Gastroesophageal sphincter (tissue), 4 donors: ENCODE measurements at places on chromosomes 3 and 15. TPM values are rescaled to one million over a fixed set of nuclear protein-coding genes. Genes with fewer than 3 reads are reported as not detected.

Gene GPR149
- total RNA-seq = not detected

Gene LMOD3
- 3.5 TPM for total RNA-seq

Gene ZNF80
- not detected for total RNA-seq

- no peak for ATAC-seq
Measured at GRCh38 chr3:144106970-144107369, 135.3 kb downstream of the DIPK2A start.

- ATAC-seq = no peak
Measured at GRCh38 chr3:172070269-172070668, 30.9 kb downstream of the FNDC3B start.

GRCh38 chr3:56823421-56823926 is 21.7 kb upstream of the ARHGEF3 start:
- no peak for ATAC-seq

DNA sequence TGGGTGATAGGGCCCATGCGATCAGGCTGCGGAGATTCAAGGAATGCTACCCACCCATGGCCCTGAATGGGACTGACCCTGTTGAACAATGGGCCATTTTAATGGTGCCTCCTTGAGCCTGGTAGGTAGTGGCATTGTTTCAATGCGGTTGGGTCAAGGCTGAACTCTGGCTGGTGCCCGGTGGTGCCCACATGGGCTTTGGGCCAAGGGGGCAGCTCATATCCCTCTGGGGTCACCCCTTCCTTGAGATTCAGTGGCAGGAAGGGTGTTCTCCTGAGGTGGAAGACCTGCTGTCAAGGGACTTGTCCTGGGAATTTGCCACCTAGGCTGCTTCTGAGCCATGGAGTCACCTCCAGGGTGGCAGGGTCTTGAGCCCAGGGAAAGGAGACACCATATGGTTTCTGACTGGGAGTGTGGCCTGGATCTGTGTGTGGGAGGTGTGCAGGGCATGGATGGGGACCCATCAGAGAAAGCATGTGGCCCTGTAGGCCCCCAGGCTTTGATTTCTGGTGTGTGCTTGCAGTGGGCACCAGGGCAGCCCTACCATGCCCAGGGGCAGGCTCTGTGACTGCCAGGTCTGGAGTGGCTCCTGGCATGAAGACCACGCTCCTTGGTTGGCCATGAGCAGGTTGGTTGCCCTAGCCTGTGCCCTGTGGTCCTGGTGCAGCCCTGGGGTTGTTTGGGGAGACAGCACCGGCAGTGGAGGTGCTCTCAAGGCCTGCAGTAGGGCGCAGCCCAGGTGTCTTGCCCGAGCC is 199.9 kb downstream of the UBE3A start:
- ATAC-seq = no peak

DNA sequence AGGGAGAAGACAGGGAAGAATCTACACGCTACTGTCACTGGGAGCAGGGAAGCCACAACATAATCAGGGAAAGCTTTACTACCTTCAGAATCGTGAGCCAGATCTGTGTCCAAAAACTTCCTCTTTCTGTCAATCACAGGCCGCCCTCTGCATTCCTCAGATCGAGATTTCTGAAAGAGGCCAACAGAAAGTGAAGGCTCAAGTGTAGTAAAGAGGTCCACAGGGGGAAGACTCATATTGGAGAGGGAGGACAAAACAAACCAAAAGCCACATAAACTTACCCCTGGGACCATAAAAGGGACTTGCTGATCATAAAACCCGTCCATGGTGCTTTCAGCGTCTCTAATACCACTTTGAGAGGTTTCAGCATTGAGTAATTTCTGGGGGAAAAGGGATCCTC is 3.3 kb downstream of the ETV5 start:
- no peak for ATAC-seq

DNA sequence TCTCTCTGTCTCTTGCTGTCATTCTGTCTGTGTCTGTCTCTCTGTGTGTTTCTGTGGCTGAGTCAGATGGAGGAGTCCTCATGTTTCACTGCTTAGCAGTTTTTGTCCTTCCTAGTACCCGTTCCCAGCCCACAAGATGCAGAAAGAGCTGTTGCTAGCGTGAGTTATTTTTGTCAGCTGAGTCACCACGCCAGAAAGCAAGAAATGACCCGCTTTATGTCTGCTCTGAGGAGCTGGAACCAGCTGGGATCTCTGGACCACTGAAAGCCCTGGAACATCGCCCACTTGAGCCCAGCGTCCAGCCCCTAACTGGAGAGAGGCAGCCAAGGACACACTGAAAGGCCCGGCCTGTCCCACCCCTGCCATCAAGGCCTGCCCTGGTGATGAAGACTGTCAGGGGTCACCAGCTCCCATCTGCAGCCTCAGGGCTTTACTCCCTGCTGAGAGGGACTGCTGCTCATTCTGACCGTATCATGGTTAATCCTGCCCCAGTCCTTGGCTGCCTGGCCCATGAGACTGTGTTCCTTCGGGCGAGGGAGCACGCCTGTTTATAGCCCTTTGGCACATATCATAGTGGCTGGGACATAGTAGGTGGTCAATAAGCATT is 101.7 kb upstream of the TPM1 start:
- ATAC-seq = peak; percentile 94
